ENCODE measurements at places on chromosomes 12 and 14. TPM values are rescaled to one million over a fixed set of nuclear protein-coding genes. Genes with fewer than 3 reads are reported as not detected.

The KRT83 gene
- not detected for polyA plus RNA-seq

- DNase-seq: no peak
Measured at GRCh38 chr14:91410771-91411536, 6.7 kb downstream of the CCDC88C start.

DNA sequence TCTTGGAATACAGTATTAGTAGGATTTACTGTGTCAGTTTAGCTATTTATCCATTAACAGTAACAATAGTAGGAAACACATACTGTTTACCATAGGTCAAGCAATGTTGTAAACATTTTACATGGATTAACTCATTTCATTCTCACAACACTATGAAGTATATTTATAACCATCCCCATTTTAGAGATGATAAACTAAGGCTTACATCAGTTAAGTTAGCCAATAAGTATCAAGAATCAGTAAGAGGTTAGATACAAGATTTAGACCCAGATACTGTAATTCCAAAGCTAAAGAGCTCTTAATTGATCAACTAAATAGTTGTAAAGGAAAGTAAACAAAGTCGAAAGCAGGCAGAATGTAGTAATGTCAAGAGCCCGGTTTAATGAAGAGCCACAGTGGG is 1.1 kb downstream of the SYNJ2BP start:
- no peak for DNase-seq

DNA sequence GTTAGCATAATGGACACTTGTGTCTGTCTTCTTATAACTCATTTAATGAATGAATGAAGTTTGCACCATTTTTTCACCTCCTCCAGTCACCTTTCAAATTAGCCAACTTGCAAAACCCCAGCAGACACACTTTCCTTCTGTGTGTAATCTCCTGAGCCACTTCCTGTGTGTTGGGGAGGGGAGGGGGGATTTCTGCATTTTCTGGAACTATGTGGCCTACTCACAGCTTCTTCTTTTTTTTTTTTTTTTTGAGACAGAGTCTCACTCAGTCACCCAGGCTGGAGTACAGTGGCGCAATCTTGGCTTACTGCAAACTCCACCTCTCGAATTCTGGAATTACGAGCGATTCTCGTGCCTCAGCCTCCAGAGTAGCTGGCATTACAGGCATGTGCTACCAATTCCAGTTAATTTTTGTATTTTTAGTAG is 4.1 kb upstream of the SERPINA1 start:
- DNase-seq: peak; percentile 94
